ENCODE measurements at places on chromosomes 1 and 21.

DNA sequence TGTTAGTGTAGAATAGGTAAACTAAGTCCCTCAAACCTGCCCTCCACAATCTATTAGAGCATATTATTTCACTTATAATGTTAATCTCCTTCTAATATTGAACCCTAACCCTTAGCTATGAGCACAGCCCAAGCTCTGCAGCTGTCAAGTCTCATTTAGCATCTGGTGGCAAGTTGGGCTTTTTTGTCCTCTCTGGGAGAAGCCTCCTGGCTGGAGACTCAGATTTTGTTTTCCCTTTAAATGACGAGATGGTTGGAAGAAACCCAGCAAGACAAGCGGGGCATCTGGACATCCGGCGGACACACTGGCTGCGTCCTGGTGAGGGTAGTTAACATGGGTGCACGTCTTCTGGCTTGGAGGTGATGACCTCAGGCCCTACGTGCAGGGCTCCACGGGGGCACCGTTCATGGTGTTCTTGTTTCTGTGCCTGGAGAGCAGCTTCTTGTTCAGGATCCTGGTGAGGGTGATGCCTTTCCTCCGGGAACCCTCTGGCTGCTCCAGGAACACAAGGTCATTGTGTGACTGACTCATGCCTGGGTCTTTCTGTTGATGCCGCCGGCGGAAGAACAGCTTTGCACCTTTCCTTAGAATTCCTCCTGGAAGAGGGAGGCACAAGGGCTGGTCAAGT lies 9.7 kb upstream of the PRDM15 start:
- no peak for DNase-seq
- H3K36me3 ChIP-seq, result no peaks in the 10 kb centered on the region
- H3K27me3 ChIP-seq, result no peaks in the 10 kb centered on the region
- no peak overlapping the region for H3K27ac ChIP-seq
- H3K4me3 ChIP-seq, result no peak overlapping the region
- H3K4me1 ChIP-seq, result 0 out of 2 replicates have a peak, but pooled peaks cover 3% of the 10 kb centered on the region

DNA sequence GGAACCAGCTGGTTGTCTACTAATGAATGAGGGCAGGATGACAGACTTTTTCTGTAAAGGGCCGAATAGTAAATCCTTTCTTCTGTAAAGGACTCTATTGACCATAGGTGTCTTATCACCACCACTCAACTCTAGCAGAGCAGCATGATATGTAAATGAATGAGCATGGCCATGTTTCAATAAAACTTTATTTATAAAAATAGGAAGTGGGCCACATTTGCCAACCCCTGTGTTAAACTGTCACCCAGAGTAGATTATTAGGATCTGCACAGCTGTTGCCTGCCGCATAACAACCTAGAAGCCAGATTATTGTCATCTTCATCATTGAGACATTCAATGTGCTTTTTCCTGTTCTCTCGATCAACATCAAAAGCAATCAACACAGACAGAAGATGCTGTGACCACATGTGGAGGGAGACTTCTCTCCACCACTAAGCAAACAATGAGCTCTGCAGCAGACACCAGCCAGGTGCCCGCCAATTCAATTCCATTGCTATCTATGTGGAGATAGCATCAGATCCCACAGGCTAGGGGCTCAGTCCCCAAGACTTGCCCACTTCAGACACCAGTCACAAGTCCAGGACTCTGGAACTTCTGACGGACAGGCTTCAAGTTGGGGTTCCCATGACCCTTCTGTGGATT lies 6.8 kb upstream of the EFHD2 start:
- H3K4me3 ChIP-seq, result no peak overlapping the region
- no peak overlapping the region for H3K27ac ChIP-seq
- no peak for DNase-seq
- 0 out of 2 replicates have a peak, but pooled peaks cover 5% of the 10 kb centered on the region for H3K4me1 ChIP-seq
- no peaks in the 10 kb centered on the region for H3K36me3 ChIP-seq
- peaks cover 9% of the 10 kb centered on the region for H3K27me3 ChIP-seq

- no peak for DNase-seq
- H3K36me3 ChIP-seq, result no peaks in the 10 kb centered on the region
- no peak overlapping the region for H3K27ac ChIP-seq
- H3K4me3 ChIP-seq, result no peak overlapping the region
Measured at GRCh38 chr1:94903280-94904009, 23.5 kb downstream of the CNN3 start.

- H3K36me3 ChIP-seq, result peaks cover 18% of the 10 kb centered on the region
- DNase-seq, result no peak
- 0 out of 2 replicates have a peak, but pooled peaks cover 7% of the 10 kb centered on the region for H3K4me1 ChIP-seq
- H3K27ac ChIP-seq, result no peak overlapping the region
Measured at GRCh38 chr21:43771698-43772424, 4.2 kb downstream of the CSTB start.

DNA sequence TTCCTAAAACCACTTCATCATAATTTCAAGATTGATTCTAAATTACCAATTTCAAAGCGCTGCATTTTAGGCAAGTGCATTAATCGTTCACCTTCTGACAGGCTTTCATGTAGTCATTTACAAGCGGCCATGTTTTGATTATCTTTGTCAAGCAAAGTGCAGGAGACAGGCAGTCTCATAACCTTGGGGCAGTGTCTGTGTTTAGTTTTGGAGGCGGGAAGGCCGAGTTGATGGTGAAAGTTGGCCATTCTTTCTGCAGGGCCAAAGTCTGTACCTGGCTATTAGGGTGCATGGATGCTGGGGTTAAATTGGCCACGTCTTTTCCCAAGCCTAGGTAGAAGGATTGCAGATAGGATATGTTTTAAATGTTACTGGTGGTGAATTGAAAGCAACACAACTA lies 2.9 kb downstream of the AGPAT3 start:
- no peak for DNase-seq
- no peaks in the 10 kb centered on the region for H3K36me3 ChIP-seq
- peaks cover 17% of the 10 kb centered on the region for H3K4me1 ChIP-seq
- no peaks in the 10 kb centered on the region for H3K27me3 ChIP-seq
